ENCODE measurements at places on chromosomes 12 and 14.

DNA sequence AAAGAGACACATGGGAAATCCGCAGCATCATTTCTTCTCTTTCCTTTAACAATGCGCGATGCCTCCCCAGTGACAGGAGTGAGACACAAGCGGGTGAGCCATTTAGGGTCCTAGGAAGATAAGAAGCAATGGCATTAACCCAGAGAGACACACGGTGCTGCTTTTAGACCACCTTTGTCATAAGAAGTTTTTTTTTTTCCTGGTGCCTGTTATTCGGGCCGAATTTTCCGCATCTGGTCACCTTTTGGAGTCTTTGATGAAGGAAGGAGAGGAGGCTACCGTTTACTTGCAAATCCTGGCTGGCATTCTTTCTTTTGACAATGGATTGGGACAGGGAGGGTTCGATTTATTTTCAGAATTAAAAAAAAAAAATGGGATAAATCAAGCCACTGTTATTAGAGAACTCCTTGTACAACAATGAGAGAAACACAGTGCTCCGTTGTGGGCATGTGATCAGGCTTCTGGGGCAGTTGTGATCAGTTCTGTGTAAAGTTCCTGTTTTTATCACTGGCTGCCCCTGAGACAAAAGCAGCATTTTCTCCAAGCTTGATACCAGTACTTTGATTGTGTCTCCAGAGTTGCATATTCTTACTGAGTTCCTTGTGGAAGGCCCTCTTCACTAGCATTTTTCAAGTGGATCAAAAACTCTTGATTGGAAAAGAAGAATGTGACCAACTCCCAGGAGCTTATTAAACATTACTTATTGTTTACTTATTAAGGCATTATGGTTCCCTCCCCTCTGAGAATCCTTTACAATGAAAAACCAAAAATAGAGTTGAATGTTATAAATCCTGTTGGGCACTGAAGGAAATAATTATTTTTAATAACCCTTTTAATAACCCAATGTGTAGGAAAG lies 1.1 kb downstream of the DIP2B start:
- no peak for DNase-seq

DNA sequence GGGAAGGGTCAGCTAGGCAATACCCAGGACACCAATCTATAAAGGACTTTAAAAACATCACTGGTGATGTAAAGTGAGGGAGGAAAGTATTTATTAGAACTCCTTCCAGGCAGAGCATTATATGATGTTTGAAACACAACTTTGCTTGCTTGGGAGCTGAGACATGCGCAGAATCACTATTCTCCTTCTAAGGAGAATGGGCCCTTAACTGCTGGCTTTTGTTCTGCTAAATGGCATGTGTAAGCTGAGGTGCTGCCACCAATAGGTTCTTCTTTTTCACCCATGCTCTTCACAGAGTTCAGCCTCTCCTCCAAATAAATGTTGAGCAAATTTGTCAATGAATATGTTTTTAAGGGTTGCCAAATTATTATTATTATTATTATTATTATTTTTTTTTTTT lies 3.9 kb downstream of the STAC3 start:
- DNase-seq, result no peak

- DNase-seq, result no peak
These were observed 2.2 kb downstream of the PLEKHG6 start for GRCh38 chr12:6312529-6313325.

DNA sequence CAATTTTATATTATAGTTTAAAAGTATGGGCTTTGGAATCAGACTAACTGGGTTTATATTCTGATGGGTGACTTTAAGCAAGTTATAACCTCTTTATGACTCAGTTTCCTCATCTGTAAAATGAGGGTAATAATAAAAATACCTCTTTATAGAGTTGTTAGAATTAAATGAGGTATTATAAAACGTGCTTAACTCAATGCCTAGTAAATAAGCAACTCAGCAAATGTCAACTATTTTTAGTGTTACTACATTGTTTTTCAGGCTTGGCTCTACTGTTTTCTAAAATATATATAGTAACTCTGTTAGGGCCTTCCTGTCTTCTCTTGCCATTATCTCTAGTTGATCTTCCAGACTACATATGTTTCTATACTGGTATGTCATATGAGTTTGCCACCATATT lies 20.5 kb downstream of the VEZT start:
- DNase-seq, result no peak

DNA sequence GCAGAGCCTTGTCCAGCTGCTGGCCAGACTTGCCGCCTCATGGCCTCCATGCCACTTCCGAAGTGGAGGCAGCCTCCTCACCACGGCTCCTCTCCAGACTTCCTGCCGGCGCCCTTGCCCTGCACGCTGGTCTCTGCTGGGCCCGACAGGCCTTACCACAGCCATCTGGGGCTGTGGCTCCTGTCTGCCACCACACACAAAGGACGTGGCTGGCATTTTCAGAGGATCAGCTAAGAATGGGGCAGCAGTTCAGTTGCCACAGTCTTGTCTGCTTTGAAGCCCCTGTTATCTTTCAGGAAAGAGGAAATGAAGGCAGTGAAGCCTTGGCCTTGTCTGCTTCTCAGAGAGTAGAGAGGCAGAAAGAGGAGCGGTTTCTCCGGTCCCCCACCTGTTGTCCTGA lies 178.0 kb upstream of the FKBP4 start:
- no peak for DNase-seq

DNA sequence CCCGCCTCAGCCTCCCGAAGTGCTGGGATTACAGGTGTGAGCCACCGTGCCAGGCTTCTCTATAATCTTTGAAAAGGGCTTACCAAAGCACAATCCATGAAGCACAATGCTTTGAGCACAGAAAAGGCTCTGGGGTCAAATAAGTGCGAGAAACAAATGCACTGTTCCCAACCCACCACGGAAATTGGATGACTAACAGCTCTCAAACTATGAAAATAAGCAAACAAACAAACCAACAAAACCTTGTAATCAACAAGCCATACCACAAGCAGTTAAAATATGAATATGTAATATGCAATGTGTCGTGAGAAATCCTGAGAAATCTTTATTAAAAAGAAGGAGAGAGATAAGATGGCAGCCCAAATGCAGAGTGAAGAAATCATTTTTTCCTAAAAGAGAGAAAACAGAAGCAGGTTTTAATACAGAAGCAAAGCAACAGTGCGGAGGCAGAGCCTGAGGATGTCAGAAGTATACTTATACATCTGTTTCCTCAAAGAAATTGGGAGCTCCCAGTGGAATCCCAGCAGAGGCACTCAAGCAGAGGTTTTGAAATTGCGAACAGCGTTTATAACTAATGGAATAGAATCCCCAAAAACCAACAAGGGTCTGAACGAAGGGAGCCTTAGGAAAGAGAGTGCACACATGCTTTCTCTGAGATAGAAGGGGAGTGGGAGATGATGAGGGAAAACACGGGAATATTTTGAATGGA lies 17.1 kb downstream of the SMCO2 start:
- no peak for DNase-seq

GRCh38 chr12:2027351-2027750 lies 23.1 kb upstream of the DCP1B start:
- DNase-seq, result no peak

DNA sequence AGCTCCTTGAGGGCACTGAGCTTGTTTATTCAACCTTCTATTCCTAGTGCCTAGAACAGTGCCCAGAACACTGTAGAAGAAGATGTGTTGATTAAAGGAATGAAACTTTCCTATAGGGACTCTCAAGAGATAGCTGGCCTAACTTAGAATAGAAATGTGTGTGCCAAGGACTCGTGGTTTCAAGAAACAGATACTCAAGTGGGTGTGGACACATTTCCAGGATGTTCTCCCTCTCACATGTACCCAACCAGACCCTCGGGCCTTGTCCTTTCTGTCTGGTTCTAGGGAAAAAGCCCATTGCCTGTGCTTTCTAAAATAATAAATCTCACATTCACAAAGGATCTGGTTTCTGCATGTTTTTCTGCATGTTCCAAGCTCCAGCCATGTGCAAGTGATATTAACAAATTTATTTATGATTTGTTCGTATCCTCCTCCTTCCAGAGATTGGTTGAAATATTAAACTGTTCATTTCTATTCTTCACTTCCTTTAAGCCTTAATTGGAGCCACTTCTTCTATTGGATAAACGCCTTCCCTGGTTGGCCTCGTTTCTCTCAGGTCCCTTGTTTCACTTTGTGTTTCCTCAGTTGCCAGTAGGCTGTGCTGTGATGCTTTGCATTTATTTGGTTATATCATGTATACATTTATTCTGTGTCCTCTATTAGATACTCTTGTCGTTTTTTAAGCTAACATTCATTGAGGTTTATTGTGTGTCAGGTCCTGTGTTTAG lies 89.8 kb downstream of the CRADD start:
- DNase-seq, result no peak

GRCh38 chr12:38132139-38132538 lies 184.4 kb upstream of the ALG10B start:
- no peak for DNase-seq

GRCh38 chr12:53756300-53757100 lies 4.7 kb upstream of the CISTR start:
- DNase-seq, result no peak

GRCh38 chr14:99164712-99165111 lies 107.3 kb downstream of the BCL11B start:
- no peak for DNase-seq

DNA sequence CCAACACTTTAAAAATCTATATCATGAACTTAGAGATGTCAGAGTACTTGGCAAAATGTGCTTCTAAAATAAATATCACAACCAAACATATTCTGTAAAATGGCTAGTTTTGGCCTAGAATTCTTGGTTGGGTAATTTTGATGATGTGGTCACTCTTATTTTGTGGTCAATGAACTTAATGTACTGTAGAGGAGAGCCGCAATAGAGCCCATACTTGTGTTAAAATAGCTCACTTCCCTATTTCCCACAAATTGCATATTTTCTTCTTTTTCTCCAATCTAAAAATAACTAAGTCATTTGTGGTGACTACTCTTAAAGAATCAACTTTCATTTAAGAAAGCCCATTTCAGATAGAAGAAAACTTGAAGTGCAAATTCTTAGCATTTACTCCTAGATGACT lies 619.4 kb downstream of the CCER1 start:
- no peak for DNase-seq

GRCh38 chr14:104288272-104288671 lies 149.9 kb downstream of the KIF26A start:
- no peak for DNase-seq

DNA sequence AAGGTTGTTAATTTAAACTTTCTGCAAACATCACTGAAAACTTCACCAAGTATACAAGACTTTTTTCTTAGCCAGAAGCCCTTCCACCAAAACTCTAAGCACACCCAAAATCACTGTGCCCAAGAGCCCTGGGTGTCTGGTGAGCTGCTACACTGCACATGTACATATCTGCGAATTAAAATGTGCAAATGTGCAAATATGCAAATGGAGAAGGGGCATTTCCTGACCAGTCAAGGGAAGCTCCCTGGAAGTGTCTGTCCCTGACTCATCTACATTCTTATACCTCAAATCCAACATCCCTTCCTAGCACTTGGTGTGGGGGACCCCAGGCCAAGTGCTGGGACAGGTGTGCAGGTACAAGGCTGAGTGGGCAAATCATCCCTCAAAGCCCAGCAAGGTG lies 123.7 kb downstream of the PCNX1 start:
- no peak for DNase-seq

- DNase-seq, result no peak
These were observed 21.8 kb downstream of the FKBP11 start for GRCh38 chr12:48903363-48903981.

DNA sequence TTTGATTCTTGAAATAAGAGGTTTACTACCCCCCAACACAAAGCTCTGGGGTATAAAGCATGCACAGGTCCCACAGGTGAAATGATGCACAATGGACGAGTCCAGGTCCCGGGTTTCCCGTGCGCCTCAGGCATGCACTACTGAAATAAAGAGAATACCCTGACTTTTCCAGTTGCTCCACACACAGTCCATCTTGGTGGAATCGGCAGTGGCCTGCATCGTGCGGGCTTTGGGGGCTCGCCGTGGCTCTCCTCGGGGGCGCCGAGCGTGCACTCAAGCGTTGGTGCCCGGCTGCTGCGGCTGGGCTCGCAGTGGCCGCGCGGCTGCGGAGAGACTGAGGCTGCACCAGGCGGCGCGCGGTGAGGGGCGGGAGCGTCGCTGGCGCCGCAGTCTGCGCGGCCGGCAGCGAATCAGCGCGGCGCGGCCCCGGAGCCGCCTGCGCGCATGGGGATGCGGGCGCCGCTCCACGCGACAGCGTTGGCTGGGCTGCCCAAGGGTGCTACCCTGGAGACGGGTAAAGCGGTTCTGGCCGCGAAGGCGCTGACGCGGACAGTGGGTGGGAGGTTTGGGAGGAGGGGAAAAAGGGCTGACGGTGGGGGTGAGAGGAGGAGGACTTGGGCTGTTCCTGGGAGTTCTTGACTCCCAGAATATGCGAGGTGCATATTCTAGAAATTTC lies 53.8 kb upstream of the CCDC175 start:
- DNase-seq, result no peak

- no peak for DNase-seq
These were observed 27.3 kb downstream of the PPTC7 start for GRCh38 chr12:110555577-110556406.

DNA sequence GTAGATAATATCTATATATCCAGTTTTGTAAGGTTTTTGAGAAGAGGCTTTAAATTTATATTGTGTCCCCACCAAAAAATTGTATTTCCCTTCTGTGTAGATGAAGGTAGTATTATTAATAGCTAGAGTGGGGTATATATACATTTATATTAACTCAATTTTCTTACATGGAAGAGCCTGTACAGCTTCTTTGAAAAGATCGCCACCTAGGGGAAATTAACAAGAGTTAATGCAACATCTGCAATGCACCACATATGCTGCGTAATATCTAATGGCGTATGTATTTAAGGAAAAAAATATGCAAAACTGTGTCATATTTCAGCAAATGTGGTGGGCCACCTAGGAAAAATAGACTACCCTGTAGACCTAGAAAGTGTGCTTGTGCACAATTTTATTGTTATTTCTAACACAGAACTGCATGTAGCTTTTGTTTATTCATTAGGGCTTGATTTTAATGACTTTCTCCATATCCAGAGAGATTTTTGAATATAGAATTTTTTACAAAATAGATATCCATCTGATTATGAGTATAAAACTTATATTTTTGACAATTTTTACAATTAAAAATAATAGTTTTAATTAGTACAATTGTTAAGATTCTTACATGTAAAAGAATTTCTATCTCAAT lies 14.0 kb downstream of the CCER1 start:
- DNase-seq, result no peak

GRCh38 chr14:92930737-92931602 lies 8.0 kb downstream of the CHGA start:
- DNase-seq, result no peak

DNA sequence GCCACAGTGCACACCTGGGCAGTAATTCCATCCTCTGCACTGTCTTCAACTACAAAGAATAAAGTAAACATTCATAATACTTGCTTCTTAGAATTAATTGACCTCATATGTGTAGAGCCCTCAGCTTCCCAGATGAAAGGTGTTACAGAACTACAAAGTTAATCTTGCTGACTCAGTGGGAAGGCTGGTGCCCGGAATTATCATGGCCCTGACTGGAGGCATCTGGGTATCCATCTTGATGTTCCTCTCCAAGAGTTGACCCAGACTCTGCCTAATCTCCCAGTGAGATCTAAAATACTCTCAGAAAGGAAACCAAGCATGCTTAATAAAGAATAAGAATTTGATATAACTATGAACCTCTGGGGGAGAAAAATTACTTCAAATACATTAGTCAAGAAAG lies 147.0 kb upstream of the ARID2 start:
- no peak for DNase-seq

Measured in stimulated activated CD4-positive, alpha-beta T cell treated with anti-CD3 and anti-CD28 coated beads, Interleukin-15, amount 100 ng/mL, for 48 hours (primary cell).